Hypothalamus (tissue), 51 donors: ENCODE measurements at places on chromosomes 2 and 18.

- no peak for DNase-seq
Observed at GRCh38 chr18:58882044-58882443, 17.4 kb downstream of the ZNF532 start.

- no peak for DNase-seq
Observed at GRCh38 chr2:130385709-130386108, 29.9 kb downstream of the PTPN18 start.

GRCh38 chr2:164084066-164084465 is 348.3 kb upstream of the FIGN start:
- no peak for DNase-seq

DNA sequence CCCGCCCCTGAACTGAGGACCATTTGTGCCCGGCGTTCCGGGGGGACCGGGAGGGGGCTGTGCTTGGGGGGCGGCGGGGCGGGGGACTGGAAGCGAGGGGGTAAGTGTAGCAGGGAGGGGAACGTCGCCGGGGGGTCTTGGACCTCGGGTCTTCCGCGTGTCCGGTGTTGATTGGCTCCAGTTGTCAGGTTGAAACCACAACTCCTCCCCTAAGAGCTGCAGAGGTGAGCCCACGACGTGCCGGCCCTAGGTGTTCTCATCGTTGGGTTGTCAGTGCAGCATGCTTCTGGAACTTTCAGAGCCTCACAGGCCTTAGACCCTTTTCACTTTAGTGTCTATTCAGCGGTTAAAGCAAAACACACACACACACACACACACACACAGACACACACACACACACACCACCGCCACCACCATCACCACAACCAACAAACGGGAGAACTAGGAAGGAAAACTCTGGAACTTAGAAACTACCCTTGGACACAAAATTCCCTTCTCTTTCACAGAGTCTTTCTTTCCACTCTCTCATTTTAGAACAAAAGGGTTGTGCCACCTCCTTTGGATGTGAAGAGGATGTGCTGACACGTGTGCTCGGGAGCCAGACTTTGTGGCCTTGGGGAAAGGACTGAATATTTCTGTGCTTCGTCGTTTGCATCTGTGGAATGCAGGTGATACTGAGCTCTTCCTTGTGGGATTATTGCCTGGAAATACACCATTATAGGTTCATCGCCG is 6.7 kb upstream of the DLX2 start:
- DNase-seq = no peak

DNA sequence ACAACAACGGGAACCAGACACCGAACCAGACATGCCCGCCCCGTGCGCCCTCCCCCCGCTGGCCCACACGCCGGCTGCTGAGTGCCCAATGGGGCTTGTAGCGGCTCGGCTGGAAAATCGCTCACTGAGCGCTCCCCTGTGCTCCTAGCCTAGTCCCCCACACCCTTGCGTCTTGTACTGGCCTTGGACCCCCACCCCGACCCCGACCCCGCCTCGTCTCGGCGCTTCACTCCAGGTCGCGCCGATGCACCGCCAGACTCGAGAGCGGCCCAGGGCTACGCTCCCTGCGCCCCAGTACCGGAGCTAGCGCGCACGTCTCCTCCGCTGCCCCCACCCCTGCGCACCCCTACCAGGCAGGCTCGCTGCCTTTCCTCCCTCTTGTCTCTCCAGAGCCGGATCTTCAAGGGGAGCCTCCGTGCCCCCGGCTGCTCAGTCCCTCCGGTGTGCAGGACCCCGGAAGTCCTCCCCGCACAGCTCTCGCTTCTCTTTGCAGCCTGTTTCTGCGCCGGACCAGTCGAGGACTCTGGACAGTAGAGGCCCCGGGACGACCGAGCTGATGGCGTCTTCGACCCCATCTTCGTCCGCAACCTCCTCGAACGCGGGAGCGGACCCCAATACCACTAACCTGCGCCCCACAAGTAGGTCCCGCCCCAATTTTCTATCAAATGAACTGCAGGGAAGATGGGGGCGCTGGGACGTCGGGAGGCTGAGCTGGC is 1.5 kb downstream of the GAD1 start:
- DNase-seq = no peak

- DNase-seq = no peak
Observed at GRCh38 chr2:233081232-233081730, 21.1 kb downstream of the INPP5D start.
